ENCODE measurements at places on chromosomes 1 and 21.

DNA sequence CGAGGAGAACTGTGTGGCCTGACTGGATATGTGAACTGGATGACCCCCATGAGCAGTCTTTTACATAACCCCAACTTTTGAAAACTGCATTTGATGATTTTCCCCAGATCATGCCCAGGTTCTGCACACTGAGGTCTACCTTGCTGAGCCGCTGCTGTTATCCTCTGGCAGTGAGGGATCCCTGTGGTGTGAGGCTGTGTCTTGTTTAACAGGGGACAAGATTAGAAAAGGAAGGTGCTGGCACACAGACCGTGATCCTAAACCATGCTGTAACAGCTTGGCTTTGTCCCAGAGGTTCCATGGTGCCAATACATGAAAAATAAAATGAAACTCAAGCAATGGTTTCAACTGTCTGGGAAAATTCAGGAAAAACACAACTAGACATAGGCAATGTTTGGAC lies 134.2 kb downstream of the ZZZ3 start:
- DNase-seq = no peak

DNA sequence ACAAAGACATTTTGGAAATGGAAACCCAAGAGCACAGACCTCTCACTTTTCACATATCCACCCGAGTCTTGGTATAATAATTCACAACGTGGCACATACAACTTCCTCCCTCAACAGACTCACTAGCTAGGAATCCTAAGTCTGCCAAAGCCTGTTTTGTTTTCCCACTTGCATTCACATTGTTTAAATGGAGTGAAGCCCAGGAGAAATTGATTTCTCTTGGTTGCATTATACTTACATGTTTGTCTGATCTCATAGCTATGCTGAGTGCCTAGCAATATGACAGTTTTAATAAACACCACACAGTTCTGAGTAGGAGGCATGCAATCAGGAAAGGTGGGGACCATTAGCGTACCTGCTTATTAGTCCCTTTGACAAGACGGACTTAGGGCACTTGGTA lies 348.6 kb upstream of the ADGRL4 start:
- DNase-seq = no peak

GRCh38 chr1:107526524-107527198 lies 385.8 kb downstream of the NTNG1 start:
- DNase-seq = no peak

DNA sequence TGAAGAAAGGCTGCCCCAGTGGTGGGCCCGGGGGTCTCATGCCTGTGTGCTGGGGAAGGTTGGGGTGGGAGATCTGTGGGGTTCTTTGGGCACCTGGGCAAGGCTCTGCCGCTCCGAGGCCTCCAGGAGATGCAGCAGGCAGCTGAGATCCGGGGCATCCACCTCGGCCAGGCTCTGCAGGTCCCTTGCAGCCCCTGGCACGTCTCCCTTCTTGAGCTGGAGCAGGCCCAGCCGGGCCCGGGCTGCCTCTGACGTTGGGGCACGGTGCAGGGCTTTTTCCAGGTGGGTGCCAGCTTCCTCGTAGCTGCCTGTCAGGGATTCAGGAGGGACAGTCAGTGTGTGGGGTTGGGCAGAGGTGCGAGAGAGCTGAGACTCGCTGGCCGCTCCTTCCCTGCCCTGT lies 11.4 kb upstream of the MMEL1 start:
- DNase-seq = no peak

DNA sequence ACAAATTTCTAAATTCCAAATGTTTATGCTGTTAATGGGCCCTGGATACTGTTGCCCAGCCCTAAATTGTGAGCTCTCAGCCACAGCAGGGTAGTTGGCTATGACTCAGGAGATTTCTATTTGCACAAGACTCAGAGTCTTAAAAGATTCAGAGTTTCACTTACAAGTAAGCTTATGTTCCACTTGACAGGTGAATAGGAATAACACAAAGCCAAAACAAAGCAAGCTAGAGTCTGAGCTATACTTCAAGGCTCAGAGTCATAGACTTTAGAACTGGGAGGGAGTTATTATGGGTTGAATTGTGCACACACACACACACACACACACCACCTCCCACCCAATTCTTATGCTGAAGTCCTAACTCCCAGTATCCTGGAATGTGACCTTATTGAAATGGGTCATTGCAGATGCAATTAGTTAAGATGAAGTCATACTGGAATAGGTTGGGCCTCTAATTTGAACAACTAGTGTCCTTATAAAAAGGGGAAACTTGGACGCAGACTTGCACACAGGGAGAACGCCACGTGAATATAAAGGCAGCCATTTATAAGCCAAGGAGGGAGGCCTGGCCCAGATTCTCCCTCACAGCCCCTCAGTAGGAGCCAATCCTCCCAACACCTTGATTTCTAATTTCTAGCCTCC lies 30.2 kb downstream of the PRDX6 start:
- no peak for DNase-seq

DNA sequence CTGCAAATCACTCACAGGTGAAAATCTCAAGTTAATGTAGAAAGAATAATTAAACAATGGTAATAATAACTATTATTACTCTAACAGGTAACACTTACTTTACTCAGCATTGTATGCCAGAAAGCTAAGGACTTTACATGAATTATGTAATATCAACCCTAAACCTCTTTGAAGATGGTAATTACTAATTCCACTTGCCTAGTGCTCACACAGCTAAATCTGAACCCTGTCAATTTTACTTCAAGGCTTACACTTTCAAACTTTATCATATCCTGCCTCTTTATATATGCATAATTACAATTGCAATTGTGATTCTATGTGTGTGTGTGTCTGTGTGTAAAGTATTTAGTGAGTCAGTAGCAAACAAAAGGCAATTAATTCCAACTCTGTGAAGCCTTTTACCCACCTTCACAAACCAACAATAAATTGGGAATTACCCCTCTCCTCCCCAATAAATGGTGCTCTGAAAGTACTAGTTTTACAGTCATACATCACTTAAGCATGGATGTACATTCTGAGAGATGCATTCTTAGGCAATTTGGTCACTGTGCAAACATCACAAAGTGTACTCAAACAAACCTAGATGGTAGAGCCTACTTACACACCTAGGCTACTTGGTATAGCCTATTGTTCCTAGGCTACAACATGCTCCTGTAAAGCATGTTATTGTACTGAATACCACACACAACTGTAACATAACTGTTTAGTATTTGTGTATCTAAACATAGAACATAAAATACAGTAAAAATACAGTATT lies 5.9 kb downstream of the ZNF644 start:
- no peak for DNase-seq

DNA sequence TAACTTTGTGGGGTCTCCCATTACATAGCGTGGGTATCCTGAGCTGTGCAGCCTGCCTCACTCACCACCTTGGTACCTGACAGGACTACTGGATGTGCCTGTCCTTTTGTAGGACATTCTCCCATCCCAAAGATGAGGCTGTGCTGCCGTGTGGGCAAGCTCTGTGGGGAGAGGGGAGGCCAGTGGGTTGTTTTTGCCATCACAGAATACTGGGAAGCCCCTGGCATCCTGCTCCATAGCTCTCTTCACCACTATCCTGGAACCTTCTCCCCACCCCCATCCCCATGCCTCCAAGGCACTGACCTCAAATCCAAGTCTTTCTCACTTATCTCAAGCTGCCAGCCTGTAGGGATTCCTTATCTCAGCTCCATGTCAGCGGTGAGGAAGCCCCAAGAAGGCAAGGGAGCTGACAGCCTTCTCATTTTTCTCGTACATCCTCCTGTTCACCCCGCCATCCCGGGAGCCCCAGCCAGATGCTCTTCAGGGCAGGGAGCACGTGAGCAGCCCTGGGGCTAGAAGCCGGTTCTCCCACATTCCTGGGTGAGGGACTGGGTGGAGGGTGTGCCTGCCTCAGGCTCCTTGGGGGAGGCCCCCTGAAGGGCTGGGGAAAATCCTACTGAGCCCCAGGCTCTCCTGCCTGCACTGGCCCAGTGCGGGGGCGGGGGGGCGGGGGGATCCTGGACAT lies 2.4 kb upstream of the ELF3 start:
- no peak for DNase-seq

DNA sequence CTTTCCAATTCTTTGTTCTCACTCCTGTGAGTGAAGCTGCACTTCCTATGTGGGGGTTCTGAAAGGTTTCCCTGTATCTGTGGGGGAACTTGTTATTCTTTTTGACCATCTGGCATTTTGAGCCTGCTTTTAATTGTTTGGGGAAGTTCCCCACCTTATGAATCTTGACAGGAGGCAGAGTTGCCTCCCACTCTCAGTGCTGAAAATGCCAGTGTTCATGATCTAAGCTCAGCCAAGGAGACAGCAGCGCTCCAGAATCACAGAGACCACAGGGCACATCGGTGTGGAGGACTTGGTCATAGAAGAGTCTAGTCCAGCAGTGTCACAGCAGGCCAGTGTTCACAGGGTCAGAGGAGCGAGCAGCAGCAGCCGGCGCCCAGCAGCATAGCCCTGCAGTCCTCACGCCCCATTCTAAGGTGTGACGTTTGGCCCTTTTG lies 63.8 kb upstream of the PRDX6 start:
- DNase-seq = no peak

DNA sequence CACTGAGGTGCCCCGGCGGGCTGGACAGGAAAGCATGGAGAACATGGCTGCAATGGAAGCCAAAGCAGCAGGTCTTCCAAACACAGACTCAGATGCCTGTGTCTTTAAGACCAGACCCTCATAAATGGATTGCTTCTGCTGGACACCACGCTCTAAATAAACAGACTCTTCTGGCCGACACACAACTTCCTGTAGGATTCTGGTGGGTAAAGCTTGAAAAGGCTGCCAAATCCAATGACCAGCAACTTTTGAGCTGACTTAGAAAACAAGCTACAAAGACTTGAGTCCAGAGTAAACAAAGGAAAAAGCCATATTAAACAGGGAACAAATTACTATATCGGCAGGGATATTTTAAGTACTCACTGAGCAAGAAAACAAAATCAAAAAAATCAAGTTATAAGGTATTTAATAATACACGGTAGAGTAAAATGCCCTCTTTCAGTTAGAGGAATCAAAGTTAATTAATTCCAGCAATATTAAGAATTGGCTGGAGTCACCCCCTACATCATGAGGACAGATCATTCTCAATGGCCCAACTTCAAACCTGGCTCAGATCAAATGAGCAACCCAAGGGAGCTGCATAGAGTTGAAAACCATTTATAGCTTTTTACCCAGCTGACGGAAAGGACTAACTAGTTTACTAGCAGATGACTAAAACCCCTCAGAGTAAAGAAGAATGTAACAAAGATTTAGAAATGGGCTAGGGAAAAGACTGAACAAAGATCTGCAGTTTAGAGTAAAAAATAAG lies 102.4 kb downstream of the TGFBR3 start:
- no peak for DNase-seq

- no peak for DNase-seq
These were observed 9.8 kb downstream of the SCMH1 start for GRCh38 chr1:41232305-41232704.

GRCh38 chr1:157124855-157125254 lies 13.3 kb downstream of the ETV3 start:
- DNase-seq = no peak

GRCh38 chr21:33684923-33685560 lies 42.7 kb downstream of the ITSN1 start:
- no peak for DNase-seq

- DNase-seq = no peak
These were observed 24.2 kb upstream of the KLHDC8A start for GRCh38 chr1:205380882-205381281.

GRCh38 chr1:20709868-20710267 lies 7.9 kb downstream of the KIF17 start:
- DNase-seq = no peak

DNA sequence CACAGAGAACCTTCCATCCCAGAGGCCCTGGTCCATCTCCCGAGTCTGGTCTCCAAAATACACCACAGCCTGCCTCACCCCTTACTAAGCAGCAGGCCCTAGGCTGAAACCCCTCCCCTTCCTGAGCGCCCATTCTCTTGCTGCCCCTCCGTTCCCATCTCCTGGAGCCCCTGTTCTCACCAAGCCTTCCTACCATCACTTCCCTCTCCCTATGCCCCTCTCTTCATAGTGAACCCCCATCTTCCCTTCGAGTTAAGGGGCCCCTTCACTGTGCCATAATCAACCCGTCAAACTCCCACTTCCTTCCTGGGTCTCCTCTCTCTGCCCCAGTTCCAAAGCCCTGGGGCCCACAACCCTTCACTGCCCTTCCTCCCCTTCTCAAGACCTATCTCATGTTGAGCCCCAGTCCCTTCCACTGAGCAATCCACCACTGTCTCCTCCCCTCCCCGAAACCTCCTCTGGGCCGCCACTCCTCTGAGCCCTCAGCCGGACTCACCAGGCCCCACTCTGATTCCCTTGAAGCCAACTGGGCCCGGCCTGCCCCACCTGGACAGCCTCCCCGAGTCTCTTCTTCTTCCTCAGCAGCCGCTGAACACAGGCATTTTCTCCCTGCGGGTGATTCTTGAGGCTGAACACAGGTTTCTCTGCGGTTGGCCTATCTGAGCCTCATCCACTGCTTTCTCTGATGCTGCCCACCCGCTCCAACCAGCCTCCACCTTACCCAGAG lies 42.2 kb upstream of the WASF2 start:
- no peak for DNase-seq

DNA sequence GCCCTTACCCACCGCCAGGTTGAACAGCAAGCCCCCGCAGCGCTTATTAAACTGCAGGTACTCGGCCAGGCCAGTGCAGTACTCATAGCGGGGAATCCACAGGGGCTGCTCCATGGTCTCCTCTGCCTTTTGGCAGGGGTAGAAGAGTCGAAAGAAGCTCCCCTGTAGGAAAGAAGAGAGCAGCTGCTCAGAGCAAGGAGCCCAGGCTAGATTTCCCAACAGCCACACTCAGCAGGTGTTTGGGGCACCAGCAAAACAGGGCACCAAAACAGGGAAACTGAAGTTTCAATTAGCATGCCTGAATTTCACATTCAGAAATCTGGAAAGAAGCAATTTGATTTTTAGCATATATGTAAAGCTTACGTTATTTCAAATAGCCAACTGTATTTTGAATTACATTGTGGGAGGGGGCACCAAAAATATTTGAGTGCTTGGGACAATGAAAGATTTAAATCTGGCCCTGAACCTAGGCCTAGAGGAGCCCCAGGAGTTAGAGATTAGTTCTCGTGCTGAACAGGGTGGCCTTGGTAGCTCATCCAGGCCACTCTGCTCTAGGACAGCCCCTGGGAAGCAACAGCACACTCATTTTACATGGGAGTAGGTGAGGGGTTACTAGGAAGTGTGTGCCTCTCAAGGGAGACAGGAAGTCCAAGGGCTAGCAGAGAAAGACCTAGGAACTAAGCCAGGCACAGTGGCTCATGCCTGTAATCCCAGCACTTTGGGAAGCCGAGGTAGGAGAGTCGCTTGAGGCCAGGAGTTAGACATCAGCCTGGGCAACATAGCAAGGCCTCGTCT lies 8.2 kb downstream of the PAFAH2 start:
- DNase-seq = no peak

DNA sequence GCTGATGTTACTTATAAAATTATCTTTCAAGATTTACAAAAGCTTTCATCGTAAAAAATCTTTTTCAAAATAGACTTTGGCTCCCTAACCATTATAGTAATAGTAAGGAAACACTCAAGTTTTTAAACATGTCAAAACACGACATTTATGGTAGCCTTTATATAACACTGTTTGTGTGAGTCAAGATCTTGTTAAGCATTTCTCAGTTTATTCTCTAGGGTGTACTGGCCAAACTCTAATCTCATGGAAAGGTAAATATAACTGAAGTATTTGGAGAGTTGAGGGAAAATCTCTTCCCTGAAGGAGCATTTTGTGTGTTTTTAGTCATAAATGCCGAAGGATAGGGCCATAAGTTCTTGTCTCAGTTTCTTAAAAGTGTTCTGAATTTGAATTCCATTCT lies 790.9 kb upstream of the NCAM2 start:
- no peak for DNase-seq

All from T-helper 1 cell (primary cell).